ENCODE measurements at places on chromosomes 6 and 20.

GRCh38 chr6:27577922-27578321 lies 105.0 kb upstream of the ZNF184 start:
- no peak for DNase-seq

- peak; percentile 58 for DNase-seq
These were observed 91.1 kb upstream of the BTN3A2 start for GRCh38 chr6:26273673-26274588.

DNA sequence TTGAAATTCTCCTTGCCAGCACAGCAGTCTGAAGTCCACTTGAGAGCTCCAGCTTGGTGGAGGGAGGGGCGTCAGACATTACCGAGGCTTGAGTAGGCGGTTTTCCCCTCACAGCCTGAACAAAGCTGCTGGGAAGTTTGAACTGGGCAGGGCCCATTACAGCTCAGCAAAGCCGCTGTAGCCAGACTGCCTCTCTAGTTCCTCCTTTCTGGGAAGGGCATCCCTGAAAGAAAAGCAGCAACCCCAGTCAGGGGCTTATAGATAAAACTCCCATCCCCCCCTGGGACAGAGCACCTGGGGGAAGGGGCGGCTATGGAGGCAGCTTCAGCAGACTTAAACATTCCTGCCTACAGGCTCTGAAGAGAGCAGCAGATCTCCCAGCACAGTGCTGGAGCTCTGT lies 325.3 kb downstream of the GJA1 start:
- DNase-seq, result no peak

GRCh38 chr6:108446629-108447150 lies 114.0 kb upstream of the FOXO3 start:
- DNase-seq, result no peak

- DNase-seq, result peak; percentile 5
These were observed 28.2 kb upstream of the PLAGL1 start for GRCh38 chr6:144036064-144036834.

DNA sequence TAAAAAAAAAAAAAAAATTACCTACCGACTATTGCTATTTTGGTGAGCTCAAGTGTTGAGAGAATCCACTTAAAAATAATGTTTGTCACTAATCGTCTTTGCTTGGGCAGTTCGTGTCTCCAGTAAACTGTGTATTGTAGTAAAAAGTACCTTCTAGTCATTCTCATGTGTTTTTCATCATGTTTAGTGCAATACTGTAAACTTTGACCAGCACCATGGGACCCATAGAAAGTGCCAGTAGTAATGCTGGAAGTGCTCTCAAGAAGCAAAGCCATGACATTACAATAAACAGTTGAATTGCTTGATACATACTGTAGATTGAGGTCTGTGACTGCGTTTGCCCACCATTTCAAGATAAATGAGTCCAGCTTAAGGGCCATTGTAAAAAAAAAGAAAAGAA lies 395.2 kb downstream of the BCKDHB start:
- no peak for DNase-seq

DNA sequence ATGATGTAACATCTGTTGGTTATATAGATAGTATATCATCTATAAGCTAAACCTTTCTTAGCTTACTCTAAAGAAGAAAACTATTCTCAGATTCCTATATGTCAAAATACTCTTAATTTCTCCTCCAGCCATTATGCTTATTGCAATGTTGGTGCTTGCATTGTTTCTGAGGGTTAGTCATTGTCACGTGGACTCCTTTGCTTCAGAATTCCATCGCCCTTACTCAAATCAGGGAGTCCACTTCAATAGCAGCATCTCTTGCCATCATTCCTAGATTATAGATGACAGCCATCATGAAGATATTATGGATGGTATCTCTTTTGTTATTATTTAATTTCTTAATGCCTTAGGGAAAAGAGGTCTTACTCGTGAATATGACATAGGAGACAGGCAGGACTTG lies 776.1 kb downstream of the TENT5A start:
- DNase-seq, result no peak

GRCh38 chr6:153170511-153170910 lies 39.4 kb upstream of the RGS17 start:
- DNase-seq, result no peak

DNA sequence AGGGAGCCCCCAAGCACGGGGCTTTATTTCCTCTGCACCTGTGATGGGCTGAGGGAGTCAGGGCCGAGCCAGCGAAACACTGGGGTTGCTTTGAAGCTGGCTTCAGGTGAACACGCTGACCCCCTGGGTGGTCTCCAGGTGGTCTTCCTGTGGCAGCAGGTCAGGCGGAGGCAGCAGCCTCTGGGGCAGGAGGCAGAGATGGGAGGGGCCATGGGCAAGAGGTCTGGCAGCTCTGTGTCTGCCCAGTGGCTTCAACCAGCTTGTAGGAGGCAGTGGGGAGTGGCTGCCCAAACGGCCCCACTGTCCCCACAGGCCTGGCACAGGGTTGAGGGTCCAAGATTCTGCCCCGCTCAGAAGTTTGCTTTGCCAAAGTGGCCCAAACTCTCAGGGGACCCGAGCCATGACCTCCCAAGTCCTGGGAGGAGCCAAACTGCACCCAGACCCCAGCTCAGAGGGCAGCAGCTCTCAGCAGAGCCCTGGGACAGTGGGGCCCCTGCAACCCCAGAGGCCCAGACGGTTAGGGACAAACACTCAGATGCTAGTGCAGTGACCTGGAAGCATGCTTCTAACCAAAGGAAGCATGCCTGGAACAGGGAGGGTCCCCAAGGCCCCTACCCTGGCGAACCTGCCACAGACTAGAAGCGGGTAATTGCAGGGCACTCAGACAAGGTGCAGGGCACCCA lies 15.3 kb downstream of the NTSR1 start:
- DNase-seq, result no peak

GRCh38 chr20:61845233-61845671 lies 220.4 kb downstream of the TAF4 start:
- no peak for DNase-seq

GRCh38 chr20:44692932-44693480 lies 22.2 kb upstream of the CCN5 start:
- DNase-seq, result no peak

GRCh38 chr6:111129013-111129412 lies 41.7 kb downstream of the SLC16A10 start:
- DNase-seq, result no peak
